SK-N-MC (cell line): ENCODE measurements at places on chromosomes 6 and 20.

DNA sequence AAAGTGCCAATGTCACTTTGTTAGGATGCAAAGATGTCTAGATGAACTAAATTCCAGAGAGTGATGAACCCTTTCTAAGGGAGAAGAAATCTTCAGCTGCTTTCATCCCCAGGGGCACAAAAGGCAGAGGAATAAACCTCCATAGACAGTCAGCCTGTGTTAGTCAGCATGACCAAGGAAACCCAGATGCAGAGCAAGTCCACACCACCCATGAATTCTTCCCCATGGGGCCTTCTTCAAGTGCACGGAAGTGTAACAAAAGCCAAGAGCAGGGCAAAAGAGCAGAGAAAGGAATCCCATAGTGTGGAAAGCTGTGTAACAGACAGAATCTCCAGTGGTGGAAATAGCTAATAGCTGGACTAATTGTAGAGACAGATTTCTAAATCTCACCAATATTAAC is 50.0 kb downstream of the DCDC2 start:
- DNase-seq = no peak

- no peak for DNase-seq
Observed at GRCh38 chr6:64411226-64411625, 775.6 kb downstream of the PHF3 start.

- DNase-seq = no peak
Observed at GRCh38 chr6:170464080-170464479, 89.0 kb downstream of the PSMB1 start.

DNA sequence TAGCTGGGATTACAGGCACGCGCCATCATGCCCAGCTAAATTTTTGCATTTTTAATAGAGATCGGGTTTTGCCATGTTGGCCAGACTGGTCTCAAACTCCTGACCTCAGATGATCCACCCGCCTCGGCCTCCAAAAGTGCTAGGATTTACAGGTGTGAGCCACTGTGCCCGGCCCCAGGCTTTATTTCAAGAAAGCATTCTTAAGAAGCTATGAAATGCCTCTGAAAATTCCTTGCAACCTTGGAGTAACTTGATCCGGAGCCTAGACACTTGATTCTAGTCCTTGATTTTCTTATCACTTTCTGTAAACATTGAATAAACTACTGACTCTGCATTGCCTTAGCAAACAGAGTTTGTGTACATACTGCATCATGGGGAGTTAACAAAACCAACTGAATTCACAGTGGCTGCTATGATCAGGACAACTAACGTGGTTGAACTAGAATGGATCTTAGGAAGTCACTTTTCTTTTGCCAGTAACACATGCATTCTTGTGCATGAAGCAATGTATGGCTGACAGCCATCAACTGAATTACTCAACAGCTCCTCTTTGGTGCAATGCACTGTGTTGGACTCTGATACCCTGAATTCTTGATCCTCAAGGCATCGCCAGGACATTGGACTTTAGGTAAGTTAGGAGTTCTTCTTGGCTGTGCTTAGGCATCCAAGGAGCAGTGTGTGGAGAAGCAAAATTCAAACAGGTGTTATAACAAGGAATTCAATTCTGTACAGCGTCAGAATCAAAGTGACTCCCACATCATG is 102.8 kb upstream of the TMEM170B start:
- DNase-seq = no peak

- DNase-seq = no peak
Observed at GRCh38 chr6:16769131-16769985, 8.1 kb upstream of the ATXN1 start.

- DNase-seq = no peak
Observed at GRCh38 chr6:122432816-122433215, 33.4 kb downstream of the HSF2 start.

GRCh38 chr6:78093906-78094305 is 441.1 kb downstream of the MEI4 start:
- DNase-seq = no peak

DNA sequence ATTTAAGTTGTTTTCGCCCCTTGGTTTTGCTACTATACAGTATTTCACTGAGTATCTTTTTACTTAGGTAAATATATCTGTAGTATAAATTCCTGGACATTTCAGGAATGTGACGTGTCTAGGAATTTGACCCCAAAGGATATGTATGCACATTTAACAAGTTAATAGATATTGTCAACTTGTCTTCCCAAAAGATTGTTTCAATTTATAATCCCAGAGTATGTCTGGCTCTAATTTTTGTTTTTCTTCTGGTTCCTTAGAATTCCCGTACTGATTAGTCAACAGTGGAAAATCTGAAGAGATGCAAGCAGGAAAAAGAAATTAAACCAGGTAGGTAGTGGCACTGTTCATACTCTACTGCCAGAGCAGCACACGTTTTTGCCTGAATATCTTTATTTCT is 7.2 kb downstream of the PKIG start:
- no peak for DNase-seq

DNA sequence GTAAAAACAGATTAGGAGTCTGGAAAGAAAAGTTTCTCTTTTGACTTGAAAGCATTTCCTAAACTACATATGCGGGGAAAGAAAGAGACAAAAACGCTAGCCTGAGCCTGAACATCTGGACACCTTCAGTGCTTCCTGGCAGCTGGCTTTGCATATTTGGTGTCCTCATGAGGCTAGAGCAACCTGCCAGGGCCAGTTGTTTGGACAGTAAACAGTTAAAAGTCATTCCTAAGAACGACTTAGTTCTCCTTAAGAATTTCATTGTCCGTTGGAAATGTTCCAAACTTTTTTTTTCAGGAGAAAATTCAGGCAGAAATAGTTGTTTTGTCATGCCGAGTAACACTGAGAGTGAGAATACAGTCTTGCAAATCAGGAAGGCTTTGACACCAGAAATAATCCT is 199.8 kb downstream of the SMOC2 start:
- no peak for DNase-seq

GRCh38 chr20:22371843-22372242 is 212.5 kb downstream of the FOXA2 start:
- DNase-seq = no peak

- peak; percentile 32 for DNase-seq
Observed at GRCh38 chr6:63272397-63272796, 47.4 kb downstream of the LGSN start.

DNA sequence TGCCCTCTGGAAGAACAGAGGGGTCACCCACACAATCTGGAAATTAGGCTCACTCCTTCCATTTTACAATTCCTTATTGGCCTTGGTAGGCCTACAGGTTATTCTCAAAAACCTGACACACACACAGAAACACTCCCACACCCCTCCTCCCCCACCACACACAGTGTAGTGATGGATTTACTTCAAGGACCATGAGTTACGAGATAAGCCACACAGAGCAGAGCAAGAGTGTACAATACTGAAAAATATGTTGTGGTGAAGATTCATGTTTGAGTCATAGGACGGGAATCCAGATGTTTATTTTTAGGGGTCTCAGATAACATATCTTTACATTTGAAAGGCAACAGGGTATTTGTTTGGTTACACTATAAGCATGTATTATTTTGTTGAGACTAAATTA is 291.9 kb downstream of the PLCB1 start:
- DNase-seq = no peak

DNA sequence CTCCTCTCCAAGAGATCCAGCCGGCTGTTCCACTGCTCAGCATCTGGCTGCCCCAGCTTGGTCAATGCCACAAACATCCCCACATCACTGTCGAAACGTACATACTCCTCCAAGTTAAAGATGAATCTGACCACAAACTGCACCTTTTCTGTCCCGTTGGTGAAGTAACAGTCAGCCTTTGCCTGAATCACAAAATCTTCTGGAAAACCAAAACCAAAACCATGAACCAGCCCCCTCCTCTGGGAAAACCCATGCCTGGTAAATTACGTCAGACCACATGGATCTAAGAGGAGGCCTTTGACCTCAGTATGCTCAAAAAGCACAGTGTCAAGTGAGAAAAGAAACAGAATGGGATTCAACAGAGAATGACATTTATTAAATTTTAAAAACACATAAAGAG is 1.7 kb downstream of the HLA-DOB start:
- no peak for DNase-seq

DNA sequence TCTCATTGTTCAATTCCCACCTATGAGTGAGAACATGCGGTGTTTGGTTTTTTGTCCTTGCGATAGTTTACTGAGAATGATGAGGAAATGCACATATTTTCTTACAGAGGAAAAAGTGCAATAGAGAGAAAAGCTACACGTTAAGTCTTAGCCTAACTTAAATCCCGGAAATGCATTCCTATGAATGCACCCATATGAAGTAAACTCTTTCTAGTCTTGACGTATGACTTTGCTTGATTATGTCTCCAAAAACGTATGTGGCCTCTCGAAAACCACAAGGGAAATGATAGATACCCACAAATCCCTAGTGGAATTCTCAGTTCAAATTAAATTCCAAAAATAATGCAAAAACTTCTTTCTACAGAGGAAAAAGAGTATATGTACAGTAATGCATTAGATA is 90.7 kb upstream of the SASH1 start:
- DNase-seq = peak; percentile 68

- no peak for DNase-seq
Observed at GRCh38 chr20:25285091-25285647, 37.3 kb downstream of the PYGB start.

DNA sequence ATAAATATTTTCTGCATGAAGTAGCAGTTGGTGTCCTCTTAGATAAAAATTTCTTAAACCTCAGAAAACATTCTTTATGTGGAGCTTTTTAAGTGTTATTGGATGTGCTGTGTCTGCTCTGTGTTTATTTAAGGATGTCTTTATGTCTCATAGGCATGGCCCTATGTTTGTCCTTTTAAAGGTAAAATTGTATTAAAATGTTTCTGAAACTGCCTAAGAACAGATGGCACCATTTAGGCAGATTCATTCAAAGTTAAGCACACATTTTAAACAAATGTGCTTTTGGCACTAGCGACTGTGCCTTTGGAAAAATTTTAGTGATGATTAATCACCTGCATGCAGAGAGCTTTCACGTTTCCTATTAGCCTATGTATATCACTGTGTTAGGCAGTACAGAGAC is 125.2 kb downstream of the KIF6 start:
- no peak for DNase-seq

GRCh38 chr20:1415667-1416468 is 23.0 kb upstream of the FKBP1A start:
- no peak for DNase-seq

- no peak for DNase-seq
Observed at GRCh38 chr20:64140061-64140931, 24.0 kb upstream of the MYT1 start.

GRCh38 chr6:169165561-169166300 is 87.9 kb downstream of the THBS2 start:
- no peak for DNase-seq

DNA sequence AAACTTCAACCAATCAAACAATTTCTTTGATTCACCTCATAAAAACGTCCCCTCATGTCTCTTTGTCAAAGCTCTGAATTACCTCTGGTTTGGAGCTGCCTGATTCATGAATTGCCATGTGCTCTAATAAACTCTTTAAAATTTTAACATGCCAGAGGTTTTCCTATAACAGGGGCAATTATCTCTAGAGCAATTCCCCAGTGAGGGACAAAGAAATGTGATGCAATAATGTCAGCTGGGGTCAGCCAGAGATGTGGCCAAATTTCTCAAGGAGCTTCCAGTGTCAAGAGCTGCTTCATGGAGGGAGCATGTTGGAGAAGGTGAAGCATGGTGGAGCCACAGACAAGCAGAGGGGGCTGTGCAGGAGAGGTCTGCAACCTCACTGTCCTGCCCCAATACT is 38.7 kb upstream of the RFPL4B start:
- no peak for DNase-seq

DNA sequence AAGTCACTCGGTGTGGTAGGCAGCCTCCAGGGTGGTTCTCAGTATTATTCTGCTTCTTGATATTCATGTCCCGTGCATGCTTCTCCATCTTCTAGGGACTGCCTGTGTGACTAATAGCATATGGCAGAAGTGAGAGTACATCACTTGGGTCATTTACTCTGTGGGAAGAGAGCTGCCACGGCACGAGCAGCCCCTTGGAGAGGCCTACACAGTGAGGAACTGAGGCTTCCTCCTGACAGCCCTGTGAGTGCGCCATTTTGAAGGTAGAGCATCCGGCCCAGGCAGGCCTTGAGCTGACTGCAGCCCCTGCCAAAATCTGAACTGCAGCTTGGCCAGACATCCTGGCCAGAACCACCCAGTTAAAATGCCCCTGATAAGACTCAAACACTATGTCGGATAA is 17.3 kb upstream of the MCUR1 start:
- DNase-seq = no peak

GRCh38 chr6:42292004-42292740 is 74.5 kb upstream of the MRPS10 start:
- DNase-seq = no peak

GRCh38 chr20:41927189-41927588 is 309.0 kb upstream of the CHD6 start:
- no peak for DNase-seq

GRCh38 chr6:22884456-22884855 is 315.1 kb downstream of the HDGFL1 start:
- DNase-seq = no peak

- DNase-seq = no peak
Observed at GRCh38 chr20:21184819-21185218, 58.9 kb downstream of the KIZ start.

GRCh38 chr6:148501178-148501590 is 158.5 kb downstream of the SASH1 start:
- no peak for DNase-seq

DNA sequence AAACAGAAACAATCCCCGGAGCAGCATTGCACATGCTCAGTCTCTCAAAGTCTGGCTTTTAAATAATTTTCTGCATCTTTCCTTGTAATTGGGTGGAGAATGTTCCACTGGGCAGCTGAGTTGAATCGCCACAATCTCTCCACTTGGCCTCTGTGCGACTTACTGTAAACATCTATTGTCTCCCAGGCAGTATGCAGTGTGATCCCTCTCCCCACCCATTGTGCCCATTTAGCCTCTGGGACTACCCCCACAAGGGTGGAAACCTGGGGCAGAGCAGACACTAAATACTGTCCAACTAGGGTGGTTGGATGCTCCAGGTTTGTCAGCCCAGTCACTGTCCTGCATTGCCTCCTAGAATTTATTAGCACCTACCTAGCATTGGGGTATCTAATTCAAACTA is 96.2 kb downstream of the JARID2 start:
- no peak for DNase-seq

- no peak for DNase-seq
Observed at GRCh38 chr6:12968290-12968689, 251.7 kb downstream of the PHACTR1 start.

DNA sequence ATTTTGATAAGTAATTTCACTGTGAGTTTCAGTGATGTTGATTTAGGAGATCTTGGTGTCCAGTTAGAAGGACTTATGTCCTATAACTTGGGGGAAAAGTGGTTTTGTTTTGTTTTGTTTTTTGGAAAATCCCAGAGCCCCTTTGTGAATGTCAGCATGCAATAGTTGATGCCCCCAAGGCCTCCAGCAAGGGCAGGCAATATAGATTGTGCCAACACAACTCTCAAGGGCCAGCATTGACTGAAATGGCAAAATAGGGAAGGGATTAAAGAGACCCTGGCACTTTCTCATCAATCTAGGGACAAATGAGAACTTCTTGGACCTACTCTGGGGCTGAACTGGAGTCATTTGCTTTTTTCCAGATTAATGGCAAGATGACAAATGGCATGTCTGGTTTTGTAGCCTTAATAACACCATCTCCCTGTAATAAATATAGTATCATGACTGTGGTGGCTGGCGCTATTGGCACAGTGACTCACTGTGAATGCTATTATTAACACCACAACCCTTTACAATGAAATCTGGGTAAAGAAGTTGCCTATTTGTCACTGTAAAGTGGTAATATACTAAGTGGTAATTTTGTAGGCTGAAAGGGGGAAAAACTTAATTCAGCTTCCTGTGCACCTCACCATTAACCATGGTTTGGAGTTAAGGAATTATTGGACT is 51.8 kb downstream of the ABRACL start:
- DNase-seq = no peak

GRCh38 chr6:48736501-48737206 is 625.7 kb upstream of the PTCHD4 start:
- DNase-seq = peak; percentile 75
